Brain pericyte (primary cell): ENCODE measurements at places on chromosomes 6 and 20.

DNA sequence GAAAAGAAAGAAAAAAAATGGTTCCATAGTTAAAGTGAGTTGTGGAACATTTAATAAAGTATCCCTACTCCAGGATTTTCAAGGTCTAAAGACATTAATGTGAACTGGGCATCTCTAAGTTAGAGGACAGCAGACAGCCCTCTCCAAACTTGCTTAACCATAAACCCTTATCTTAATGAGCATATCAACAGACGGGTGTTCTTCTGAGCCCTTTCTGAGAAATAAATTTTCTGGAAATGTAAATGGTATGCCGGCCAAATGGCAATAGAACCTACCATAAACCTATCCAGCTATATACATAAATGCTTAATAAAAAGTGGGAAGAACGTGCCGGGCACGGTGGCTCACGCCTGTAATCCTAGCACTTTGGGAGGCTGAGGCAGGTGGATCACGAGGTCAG is 12.5 kb downstream of the SLC18B1 start:
- DNase-seq = no peak

- no peak for DNase-seq
Measured at GRCh38 chr6:54094293-54094692, 16.9 kb upstream of the MLIP start.

DNA sequence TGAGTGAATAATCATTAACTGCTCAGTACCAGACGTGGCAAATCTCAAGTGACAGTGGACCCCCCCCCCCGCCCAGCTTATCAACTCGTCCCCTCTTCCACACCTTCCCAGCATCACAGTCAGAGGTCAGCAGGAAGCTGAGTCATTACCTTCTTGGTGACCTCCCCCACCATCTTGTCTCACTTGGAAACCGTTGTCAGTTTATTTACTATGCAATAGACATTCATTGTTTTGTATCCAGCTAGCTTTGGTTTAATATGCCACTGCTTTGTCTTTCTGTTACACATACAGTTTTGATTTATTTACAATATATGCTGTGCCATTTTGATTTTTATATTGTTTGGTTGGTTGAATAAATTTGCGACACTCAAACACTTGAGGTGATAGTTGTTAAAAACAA is 158.1 kb downstream of the QKI start:
- no peak for DNase-seq

- DNase-seq = no peak
Measured at GRCh38 chr20:13723011-13723410, 61.7 kb downstream of the ESF1 start.

DNA sequence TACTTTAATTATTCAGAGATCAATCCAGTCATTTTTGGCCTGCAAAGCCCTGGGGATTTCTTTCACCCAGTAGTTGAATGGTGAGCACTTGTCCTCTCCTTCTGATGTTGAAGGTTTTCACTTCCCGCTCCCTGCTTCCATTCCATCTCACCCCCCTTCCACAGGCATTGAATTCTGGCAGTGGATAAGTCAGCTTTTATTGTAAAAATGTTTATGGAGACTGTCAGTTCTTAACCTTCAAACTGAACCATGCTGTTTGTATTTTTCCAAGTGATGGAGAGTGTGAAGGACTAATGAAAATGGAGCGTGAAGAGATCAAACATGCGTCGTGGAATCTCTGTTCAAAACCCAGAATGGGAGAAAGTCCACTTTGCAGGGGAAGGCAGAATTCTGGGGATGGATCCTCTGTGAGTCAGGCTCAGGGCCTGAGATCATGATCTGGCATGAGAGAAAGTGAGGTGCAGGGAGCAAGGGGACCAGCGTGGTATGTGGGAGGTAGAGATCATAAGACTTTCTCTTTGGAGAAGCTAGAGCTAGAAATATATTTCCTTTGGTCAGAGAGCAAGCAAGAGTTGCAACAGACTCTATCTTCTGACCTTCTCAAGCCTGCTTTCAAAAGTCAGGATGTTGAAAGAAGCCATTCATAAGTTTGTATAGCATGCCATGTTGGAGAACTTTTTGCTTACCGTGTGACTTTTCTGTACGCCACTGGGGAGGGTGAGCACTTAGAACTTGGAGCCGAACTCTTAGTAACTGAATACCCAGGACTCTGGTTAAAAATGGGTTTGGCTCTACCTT is 30.2 kb downstream of the ISM1 start:
- no peak for DNase-seq

GRCh38 chr6:14595751-14596150 is 478.2 kb downstream of the CD83 start:
- no peak for DNase-seq

GRCh38 chr20:43939762-43940121 is 25.1 kb downstream of the TOX2 start:
- DNase-seq = no peak
